ENCODE measurements at places on chromosomes 5 and 9.

DNA sequence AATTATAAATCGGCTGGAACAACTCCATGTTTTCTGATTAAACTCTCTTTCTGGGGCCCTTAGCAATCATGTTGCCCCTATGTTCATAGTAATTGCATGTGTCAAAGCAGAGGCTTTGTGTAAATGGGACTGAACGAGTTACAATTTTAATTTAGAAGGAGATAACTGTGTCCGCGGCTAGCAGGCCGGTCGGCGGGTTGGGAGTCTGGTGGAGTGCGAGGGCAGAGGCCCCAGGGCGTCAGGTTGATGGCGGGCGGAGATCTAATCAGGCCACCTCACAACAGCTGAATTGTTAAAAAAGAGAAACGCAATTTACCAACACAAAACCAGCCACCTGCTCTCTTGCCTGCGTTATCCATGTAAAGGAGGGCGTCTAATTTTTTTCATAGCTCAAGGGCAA is 134.9 kb upstream of the LPCAT1 start:
- DNase-seq: no peak

DNA sequence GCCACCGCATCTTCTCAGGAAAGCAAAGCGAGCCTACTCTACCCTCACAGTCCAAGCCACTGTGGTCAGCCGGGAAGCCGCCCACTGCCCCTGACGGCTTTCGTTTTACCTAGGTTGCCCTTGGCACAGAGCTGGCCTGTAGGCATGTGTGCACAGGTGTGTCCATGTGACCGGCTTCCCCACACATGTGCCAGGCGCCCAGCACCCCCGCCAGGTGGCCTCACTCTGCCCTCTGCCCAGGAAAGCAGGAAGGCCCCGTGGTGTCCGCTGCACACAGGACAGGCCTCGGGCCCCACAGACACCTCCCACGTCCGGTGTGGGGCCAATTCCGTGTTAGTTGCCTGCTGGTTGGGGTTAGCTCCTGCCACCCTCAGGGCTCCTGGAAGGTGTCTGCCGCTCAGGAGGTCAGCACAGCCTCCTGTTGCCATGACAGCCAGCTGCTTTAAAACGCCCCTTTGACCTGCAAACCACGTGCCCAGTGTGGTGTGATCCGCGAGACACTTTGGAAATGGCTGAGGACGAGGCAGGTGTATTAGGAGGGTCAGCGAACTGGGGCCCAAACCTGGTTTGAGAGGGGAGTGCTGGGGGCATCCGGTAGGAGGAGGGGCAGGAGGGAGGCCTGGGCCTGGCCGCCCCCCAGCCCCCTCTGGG is 28.7 kb downstream of the TPPP start:
- no peak for DNase-seq

DNA sequence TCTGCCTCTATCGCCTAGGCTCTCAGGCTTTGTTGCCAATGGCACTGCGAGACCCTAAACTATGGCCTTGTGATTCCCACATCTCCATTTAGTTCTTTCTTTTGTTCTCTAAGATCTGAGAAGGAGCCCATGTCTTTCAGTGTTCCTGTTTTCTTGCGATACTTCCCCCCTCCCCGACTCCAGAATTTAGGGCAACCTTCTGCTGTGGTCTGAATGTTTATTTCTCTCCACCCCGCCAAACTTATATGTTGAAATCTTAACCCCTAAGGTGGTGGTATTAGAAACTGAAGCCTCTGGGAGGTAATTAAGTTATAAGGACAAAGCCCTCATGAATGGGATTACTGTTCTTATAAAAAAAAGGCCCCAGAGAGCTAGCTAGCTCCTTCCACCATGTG is 6.4 kb downstream of the TMC1 start:
- DNase-seq: no peak

DNA sequence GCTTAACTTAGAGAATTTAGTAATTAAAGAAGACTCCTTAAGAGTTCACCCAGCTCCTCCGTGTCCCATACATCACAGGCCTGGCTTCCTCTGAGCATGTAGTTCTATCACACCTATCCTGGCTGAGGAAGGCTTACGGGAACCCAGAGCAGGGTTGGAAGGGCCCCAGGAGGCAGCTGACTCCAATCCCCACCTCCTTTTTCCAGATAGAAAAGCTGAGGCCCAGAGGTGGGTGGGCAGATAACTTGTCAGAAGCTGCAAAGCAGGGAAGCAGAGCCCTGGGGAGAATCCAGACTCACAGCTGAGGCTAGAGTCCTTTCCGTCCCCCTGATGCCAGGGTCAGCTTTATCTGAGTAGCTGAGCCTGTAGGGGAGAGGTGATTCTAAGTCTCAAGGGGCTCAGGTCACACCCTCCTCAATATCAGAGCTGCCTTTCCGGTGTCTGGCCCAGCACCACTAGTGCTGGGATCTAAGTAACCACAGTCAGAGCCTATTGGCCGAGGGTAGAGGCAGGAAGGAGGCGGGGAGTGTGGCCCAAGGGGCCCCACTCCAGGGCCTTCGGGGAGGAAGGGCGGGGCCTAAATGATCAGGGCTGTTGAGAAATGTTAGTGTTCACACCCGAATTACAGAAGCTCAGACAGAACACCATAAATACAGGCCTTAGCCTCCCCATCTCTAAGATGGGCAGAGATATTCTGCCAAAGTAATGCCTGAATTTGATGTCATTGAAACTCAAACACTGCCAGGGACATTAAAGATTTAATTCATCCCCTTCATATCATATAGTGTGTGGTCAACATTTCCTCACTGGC is 9.9 kb downstream of the CCDC69 start:
- no peak for DNase-seq

DNA sequence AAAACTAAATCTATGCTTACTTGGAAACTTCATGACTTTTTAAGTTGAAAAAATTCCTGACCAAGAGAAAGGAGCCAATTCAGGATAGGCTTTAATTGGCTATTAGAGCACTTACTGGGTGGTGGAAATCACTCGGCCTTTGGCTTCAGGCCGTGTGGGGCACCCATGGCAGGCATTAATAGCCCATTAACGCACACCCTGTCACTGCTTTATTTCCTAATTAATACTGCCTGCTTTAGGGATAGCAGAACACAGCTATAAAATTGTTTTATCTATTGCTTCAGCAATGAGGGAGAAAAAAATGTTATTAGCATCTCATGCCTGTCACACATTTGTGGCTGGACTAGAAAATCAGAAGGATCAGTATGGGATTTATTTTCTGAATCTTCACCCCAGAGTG is 58.1 kb downstream of the PSAT1 start:
- DNase-seq: no peak

DNA sequence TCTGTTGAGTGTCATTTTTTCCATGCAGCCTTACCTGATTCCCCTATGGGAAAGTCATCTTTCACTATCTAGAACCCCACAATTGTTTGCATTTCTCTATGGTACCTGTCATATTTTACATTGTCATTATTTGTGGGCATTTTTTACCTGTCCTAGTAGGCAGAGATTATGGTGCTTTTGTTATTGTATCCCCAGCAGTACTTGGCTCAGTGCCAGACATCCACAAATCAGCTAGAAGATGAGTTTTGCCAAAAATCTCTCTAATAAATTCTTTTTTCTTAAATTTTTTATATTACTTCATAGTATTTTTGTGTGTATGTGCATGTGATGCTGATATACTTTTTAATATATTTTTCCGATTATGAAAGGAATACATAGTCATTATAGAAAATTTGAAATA is 13.2 kb downstream of the GARNL3 start:
- DNase-seq: no peak
